ENCODE measurements at places on chromosomes 2 and 18.

DNA sequence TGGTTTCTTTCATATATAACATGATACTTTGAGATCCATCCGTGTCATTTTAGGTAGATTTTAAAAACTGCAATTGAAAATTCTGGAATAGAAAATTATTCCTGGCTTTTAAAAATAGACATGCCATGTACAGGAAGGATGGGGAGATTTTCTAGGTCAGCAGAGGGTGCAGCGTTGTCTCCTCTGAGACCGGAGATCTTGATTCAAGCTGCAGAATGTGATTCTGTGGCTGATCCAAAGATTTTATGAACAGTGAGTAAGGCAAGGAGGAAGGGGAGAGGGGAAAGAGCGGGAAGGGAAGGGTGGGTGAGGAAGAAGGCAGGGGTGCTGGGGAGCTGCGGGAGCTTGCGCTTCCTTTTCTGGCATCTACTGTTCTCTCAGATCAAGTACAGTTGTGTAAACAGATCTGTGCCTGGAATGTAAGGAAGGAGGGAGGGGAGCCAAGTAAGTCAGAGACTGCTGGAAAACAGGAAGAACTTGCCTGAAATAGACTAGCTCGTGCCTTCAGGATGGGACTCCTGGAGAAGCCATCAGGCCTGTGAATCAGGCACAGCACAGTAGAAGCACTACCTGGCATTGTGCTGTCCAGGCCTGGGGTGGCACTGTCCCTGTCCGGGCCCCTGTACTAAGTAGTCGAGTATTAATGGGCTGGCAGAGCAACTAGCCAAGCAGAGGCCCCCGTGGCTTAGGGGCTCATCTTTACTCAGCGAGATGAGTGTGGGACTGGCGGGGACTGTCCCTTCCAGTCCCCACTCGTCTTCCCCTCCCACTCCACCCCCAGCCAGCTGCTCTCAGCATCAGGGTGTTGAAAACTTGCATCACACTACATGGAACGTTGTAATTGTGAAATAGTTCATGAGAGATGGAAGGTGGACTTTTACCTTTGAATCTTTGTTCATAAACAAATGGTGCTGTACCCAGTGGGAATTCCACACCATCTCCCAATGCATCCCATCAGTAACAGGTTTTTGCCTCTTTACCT, 163.5 kb downstream of the UXS1 start:
- peak; percentile 88 for DNase-seq

DNA sequence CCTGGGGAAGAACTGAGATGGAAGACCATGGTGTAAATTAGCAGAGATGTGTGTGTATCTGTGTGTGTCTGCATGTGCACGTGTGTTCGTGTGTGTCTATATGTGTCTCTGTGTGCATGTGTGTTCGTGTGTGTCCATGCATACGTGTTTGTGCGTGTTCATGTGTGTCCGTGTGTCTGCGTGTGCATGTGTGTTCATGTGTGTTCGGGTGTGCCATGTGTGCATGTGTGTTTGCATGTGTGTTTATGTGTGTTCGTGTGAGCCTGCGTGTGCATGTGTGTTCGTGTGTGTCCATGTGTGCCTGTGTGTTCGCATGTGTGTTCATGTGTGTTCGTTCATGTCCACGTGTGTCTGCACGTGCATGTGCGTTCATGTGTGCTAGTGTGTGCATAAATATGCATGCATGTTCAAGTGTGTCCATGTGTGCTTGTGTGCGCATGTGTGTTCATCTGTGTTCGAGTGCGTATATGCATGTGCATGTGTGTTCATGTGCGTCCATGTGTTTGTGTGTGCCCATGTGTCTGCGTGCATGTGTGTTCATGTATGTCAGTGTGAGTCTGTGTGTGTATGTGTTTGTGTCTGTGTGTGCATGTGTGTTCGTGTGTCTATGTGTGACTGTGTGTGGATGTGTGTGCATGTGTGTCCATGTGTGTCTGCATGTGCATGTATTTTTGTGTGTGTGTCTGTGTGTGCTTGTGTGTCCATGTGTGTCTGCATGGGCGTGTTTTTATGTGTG, 3.1 kb downstream of the NEU2 start:
- no peak for DNase-seq

GRCh38 chr2:199113111-199113510, 344.6 kb downstream of the SATB2 start:
- DNase-seq: no peak

DNA sequence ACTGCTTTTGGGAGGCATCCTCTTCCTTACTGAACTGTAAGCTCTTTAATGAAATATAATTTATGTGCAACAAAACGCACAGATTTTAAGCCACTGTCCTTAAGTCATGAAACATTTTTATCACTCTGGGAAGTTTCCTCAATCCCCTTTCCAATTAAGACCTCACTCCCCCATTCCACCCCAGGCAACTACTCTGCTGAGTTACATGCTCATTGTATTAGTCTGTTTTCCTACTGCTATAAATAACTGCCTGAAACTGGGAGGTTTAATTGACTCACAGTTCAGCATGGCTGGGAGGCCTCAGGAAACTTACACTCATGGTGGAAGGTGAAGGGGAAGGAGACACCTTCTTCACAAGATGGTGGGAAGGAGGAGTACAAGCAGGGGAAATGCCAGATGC, 46.5 kb upstream of the KCNE4 start:
- no peak for DNase-seq

DNA sequence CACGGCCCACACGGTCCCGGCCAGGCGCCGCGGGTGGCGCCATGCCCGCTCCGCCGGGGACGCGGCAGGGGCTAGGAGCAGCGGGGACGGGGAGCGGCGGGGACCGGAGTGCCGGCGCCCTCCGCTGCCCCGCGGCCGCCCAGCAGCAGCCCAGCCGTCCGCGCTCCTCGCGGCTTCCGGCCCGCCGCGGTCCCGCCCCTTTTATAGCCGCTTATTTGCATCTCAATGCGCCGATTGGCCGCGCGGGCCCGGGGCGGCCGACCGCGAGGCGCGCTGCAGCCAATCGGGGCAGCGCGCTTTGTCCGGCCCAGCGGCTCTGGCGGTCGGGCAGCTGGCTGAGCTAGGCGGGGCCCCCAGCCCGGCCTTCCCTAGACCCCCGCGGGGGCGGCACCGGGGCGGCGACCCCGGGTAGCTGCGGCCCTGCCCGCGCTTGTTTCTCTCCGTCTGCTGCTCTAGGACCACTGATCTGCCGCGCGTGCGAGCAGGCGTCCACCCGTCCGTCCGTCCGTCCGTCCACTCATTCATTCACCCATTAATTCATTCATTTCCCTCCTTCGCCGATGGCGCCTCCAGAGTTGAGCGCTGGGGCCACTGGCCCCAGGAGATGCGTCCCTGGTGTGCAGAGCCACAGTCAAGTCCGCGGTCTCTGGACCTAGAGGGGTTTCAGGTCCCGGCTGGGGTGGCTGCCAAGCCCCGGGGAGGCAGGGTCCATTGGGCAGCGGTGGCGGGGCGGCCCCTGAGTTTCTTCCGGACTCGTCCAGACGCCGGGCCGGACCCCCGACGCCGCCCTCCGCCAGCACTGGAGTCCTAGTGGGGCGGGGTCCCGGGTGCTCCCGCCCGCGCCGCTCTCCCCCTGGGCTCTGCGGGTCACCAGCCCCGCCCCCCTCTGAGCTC, at the start of gene HES6:
Gene HES6 (minus strand): TSS at position 176 of the 894 bp plus-strand sequence. CDS start 133 bp downstream, at position 43.
- peak; percentile 85 for DNase-seq

DNA sequence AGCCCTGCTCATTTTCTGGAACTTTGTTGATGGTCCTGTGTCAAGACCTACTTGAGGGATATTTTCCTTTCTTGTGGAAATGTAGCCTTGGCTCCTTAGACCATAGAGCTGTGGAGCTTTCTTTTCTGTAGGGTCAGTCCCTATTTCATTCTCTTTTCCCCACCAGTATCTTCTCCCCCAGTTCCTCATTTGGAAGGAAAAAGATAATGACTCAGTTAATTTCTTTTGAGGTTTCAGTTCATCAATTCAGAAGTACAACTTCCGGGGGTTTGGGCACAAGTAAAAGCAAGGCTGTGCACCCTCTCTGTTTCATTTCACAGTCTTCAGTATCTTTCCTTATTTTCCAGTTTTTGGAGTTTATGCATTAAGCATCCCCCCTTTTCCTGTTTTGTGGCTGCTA, 70.7 kb downstream of the CDC42EP3 start:
- DNase-seq: no peak

Measured in muscle of arm (tissue), 14 donors.